ENCODE measurements at places on chromosomes 5 and 9.

DNA sequence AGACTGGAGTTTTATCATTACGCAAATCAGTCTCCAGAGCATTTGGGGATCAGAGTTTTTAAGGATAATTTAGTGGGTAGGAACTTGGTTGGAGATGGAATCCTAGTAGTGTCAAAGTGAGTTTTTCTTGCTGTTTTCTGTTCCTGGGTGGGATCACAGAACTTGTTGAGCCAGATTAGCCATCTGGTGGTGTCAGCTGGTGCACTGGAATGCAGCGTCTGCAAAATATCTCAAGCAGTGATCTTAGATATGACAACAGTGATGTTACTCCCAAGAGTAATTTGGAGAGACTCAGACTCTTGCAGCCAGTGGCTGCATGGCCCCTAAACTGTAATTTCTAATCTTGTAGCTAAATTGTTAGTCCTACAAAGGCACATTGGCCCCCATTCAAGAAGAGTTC, 1257.8 kb downstream of the MAT2B start:
- DNase-seq, result no peak

DNA sequence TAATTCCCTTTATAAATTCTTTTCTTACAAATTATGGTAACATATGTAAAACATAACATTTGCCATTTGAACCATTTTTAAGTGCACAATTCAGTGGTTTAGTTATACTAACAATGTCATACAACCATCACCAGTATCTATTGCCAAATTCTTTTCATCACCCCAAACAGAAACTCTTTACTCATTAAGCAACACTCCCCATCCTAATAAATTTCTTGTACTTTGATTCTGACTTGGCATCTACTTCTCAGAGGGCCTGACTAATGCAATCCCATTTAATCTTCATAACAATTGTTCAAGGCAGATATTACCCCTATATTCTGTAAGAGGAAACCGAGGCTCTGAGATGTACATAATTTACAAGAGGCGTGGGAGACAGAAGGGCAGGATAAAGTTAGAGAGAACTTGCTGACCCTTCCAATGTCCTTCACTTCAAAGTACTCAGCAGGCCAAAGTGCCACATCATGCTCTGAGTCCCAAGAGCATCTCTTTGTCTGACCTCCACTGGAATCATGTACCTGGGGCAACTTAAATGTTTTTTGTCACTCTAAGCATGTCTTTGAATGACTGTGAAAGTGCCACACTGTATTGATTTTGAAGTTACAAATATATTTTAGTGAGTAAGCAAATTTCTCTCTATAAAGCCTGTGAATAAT, 255.3 kb downstream of the KIF4B start:
- DNase-seq, result no peak

DNA sequence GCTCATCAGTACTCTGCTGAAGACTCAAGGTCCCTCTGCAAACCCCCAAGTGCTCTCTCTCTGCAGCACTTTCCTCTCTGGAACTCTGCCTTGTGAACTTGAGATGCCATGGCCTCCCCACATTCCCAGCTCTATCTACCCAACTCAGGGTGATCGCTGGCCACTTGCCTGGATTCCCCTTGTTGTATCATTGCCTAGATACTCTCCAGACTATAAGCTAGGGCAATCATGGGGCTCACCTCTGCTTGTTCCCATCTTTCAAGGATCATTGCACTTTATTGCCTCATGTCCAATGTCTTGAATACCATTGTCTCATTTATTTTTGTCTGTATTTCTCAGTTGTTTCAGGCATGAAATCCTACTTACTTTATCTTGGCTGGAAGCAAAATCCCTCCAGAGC, 144.1 kb downstream of the PLPPR1 start:
- DNase-seq, result no peak

- DNase-seq, result no peak
Observed at GRCh38 chr9:127968042-127968441, 12.7 kb downstream of the EEIG1 start.

GRCh38 chr9:98399950-98400683, 144.7 kb upstream of the TBC1D2 start:
- DNase-seq, result no peak

GRCh38 chr9:6014670-6015270, 654 bp downstream of the RANBP6 start:
- DNase-seq, result no peak

Measured in stimulated activated CD8-positive, alpha-beta memory T cell treated with anti-CD3 and anti-CD28 coated beads, Interleukin-2, amount 100 ng/mL, for 1 hour (primary cell).